ENCODE measurements at places on chromosomes 16 and 17.

DNA sequence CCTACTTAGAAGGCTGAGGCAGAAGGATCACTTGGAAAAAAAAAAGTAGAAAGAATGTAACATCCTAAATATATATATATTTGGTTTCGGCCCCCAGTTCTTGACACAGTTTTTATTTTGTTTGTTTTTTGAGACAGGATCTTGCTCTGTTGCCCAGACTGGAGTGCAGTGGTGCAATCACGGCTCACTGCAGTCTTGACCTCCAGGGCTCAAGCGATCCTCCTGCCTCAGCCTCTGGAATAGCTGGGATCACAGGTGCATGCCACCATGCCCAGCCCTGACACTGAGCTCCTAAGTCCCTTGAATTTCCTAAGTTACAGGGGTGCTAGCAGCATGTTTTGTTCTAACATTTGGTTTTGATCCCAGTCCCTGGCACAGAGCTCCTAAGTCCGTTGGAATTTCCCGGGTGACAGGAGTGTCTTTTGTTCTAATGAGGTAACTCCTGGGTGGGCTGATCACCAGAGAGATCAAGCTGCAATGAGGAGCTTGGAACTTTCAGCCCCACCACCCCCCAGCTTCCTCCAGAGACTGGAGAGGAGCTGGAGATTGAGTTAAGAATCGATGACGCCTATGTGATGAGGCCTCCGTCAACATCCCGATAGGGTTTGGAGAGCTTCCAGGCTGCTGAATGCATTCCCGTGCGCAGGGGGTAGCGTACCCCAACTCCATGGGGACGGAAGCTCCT lies 20.0 kb downstream of the MXRA7 start:
- no peak for DNase-seq

DNA sequence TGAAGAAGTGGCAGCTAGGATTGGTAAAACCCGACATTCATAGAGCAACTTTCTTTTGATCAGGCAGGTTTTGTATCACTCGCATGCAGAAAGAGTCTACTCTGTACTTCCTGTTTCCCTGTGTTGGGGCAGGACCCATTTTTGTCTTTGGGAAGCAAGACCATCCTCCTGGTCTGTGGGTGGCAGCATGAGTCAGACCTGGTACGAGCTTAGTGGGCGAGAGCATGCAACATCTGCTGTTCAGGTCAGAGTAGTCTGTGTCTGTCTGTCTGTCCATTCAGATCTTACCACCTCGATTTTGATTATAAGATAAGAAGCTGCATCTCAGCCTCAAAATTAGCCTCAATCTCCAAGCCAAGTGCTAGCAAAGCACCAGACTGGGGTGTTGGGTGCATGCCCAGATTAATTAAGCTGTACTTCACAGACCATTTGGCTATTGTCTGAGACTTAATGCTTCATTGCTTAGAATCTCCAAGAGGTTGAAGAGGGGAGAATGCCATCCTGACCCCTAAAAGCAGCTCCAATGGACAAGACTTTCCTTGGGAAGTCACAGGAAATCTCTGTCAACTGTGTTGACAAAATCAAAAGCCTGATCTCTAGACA lies 110.9 kb downstream of the XYLT1 start:
- DNase-seq = no peak

DNA sequence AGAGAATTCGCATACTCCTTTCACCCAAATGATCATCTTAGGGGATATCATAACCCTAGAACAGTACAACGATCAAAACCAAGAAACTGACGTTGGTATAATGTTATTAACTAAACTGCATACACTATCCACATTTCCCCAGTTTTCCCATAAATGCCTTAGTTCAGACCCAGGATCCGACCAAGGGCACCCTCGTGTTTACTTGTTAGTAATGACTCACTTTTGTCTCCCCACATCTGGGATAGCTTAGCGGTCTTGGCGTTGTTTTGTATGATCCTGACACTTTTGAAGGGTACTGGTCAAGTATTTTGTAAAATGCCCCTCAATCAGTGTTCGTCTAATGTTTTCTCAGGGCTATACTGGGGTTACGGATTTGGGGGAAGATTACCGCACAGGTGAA lies 8.0 kb downstream of the HS3ST3A1 start:
- no peak for DNase-seq

DNA sequence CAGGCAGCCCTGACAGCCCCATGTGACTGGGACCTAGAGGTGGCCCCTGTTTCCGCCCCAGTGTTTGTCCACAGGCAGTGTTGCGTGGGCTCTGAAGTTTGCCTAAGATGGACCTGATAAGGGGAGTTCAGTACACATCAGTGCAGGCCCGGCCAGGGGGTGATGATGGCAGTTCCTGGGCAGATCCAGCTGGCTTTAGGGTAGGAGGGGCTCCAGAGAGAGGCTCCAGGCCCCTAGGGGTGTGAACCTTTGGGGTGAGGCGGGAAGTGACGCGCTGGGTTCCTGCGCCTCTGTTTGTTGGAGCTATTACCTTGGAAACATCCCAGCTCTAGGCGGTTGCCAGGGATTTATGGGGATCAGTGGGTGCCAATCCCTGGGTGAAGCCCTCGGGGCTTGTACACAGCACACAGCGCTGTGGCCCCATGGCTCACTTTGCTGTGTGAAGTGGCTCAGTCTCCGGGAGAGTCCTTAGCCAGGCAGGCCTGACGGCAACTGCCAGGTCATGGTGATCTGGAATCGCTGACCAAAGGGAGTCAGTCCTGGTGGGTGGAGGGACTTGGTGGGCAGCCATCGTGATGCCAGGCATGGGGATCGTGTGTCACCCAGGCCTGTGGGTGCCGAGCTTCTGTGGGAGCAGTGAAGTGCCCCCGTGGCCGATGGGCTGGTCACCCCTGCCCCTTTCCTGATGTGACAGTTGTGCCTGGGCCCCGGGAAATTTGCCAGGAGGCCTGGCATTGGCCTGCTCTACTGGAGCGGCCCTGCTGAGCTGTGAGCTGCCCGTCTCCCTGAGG lies 146.1 kb downstream of the SEC14L1 start:
- peak; percentile 83 for DNase-seq

DNA sequence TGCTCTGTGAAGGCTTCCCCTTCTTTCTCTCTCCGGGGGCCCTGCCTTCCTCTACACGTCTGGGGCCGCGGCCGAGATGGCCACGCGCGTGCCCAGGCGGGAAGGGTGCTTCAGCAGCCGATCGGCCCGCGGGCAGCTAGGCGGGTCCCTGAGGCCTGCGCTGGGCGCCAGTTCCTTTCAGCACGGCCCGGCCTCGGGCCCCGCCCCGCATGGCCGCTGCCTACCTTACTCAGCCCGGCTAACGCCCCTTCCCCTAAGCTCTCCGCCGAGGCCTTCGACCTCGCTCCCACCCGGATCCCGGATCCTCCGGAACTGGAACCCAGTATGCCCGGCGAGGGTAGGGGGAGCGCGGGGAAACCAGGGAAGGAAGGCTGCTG lies 335 bp downstream of the TMEM11 start:
- DNase-seq = no peak

- DNase-seq = no peak
Observed at GRCh38 chr16:24015923-24016322, 180.1 kb downstream of the PRKCB start.

GRCh38 chr16:49510654-49511305 lies 137.2 kb downstream of the C16orf78 start:
- no peak for DNase-seq

DNA sequence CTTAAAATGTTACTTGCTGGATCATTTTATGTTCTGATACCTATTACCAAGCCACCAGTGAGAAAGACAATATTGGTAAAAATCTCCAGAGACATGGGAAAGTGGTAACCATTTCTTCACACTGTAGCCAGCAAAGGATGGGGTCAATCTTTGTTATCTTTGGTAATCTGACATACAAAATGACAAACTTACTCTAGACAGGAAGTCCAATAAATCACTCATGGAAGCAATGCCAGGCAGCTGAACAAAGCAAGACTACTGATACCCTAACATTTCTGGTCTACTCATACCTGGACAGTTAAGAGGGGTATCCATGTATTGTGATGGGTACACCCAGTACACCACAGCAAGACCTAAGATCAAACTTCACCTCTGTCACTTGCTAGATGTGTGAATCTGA lies 19.0 kb downstream of the GRB2 start:
- DNase-seq = no peak
